ENCODE measurements at places on chromosomes 11 and 22.
A peak's percentile ranks its signal among the peaks of the same experiment; 100 is the strongest.

DNA sequence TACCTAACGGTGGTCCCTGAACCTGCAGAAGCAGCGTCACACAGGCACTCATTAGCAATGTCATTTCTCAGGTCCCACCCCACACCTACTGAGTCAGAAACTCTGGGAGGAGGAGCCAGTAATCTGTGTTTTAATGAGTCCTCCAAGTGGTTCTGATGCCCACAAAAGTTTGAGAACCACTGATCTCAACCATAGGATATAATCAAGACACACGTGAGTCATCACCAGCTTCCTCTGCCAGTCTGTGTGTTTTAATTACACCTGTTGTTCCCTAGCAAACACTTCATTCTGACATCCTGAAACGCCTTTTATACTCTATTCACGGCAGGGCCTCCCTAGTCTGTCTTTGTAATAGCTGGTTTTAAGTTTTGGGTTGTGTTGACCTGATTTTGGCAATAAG, 5.8 kb downstream of the TECTA start:
- no peak for DNase-seq

GRCh38 chr11:11312738-11313137, 40.3 kb downstream of the CSNK2A3 start:
- DNase-seq: no peak

GRCh38 chr22:37301144-37301830, 19.0 kb downstream of the CYTH4 start:
- no peak for DNase-seq

DNA sequence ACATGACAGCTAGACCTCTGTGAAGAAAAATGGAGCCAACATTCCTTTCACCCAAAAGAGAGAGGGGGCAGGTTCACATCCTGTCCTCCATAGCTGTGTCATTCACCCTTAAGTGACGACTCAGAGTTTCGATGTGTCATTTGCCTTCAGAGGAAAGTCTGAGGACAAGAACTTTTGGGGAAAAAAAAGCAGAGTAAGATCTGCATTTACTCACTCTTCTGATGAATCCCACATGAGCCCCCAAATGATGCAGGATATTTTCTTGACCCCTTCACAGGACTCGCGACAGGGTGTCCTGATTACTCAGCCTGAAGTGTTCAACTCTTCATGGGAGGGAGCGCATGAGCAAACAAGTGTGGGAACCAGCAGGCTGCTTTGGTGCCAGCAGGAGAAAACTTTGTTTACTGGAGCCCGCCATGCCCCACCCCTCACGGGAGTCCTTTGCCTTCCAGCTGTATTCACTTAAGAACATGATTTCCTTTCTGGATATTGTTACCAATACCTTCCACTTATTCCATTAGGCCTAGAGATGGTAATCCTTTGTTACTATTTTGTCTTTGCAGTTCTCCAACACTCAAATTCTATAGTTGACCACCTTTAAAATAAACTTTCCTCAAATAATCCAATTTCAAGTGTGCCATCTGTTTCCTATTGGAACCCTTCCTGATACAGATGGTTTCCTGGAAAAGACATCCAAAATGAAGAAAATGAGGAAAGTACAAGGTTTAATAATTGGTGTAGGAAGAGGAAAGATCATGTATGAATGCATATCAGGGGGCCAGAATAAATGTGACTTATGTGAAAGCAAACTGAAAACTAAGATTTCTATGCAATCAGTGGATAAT, 729.8 kb downstream of the FAM181B start:
- DNase-seq: no peak

DNA sequence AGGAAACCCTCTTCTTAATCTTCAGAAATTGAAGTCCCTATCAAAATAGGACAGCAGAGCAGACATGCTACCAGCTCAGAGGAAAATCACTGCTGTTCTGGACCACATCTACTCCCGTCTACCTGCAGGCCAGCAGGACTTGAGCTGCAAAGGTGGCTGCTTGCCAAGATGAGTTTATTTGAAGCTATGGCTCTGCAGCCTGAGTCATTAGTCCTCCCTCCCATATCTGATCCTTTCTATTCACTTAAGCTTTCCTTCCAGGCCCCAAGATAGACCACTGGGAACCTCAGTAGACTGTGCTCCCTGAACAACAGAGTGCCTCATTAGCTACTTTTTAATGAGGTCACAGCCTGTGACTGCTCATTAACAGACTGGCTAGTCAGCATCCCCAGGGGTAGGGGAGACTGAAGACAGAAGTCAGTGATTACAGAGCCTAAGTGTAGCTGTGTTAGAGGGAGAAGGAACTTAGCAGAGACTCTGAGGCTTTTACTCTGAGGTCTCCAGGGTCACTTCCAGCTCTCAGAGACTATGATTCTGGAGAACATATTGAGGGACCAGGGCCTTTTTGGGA, 6.8 kb upstream of the OR10A2 start:
- DNase-seq: no peak

GRCh38 chr22:25970999-25971811, 198.1 kb upstream of the SEZ6L start:
- no peak for DNase-seq

GRCh38 chr22:23066200-23067022, 3.9 kb upstream of the GNAZ start:
- no peak for DNase-seq

DNA sequence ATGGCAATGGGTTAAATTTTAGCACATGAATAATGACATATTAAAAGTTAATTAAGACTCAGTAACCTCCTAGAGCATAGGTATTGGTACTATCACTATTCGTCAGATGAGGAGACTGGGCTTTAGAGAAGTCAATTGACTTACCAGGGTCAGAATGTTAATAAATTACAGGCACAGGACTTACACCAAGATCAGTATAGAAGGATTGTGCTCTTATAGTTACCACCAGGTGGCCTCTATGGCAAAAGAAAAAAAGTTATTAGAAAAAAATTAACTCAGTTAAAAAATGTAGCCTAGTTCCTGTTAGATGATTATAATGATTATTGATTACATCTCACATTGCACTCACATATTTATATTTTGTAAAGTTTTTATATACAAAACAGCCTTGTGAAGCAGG, 1163.7 kb downstream of the FAM181B start:
- DNase-seq: no peak

GRCh38 chr22:23845265-23846080, 6.7 kb upstream of the DERL3 start:
- DNase-seq: no peak

DNA sequence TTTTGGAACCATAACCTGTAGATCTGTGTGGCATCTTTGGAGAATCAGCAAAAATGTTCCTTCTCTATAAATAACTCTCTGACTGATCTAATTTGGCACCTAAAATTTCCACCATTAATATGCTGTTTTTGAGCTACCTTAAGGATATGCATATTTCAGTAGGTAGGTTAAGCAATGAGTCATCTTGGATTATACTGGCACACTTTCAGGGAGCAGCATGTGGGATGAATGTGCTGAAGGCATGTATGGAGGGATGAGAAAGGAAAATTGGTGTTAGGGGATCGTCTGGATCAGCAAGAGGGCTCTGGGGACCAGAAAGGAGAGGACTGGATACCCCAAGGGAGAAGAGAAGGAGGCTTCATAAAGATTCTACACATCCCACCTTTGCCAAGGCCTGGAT, 44.6 kb upstream of the ELF5 start:
- no peak for DNase-seq

DNA sequence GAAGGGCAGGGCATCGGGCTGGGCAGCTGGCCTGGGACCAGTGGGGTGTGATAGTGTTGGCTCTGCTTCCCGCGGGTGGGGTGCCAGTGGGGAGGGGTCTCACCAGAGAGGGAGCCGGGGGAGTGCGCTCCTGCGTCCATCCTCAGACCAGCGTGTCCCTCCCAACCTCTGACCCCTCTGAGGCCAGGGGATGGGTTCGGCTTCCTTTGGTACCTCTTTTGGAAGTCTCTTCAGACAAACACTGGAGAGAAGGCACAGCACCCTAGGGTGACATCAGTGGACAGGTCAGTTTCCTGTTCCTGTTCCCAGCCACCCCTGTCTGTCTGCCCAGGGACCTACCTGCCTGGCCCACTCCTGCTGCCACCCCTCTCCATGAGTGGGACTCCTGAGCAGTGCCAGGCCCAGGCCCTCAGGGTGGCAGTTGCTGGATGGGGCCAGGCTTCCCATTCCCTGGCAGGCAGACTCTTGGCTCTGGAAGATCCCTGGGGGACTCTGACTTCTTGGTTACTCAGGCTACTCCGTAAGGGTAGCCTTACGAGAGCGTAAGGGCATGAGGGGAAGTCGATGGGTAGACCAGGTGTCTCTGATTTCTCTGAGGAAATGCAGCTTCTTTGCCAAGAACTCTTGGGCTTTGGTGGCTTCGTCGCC, 2.6 kb downstream of the TAGLN start:
- DNase-seq: no peak

DNA sequence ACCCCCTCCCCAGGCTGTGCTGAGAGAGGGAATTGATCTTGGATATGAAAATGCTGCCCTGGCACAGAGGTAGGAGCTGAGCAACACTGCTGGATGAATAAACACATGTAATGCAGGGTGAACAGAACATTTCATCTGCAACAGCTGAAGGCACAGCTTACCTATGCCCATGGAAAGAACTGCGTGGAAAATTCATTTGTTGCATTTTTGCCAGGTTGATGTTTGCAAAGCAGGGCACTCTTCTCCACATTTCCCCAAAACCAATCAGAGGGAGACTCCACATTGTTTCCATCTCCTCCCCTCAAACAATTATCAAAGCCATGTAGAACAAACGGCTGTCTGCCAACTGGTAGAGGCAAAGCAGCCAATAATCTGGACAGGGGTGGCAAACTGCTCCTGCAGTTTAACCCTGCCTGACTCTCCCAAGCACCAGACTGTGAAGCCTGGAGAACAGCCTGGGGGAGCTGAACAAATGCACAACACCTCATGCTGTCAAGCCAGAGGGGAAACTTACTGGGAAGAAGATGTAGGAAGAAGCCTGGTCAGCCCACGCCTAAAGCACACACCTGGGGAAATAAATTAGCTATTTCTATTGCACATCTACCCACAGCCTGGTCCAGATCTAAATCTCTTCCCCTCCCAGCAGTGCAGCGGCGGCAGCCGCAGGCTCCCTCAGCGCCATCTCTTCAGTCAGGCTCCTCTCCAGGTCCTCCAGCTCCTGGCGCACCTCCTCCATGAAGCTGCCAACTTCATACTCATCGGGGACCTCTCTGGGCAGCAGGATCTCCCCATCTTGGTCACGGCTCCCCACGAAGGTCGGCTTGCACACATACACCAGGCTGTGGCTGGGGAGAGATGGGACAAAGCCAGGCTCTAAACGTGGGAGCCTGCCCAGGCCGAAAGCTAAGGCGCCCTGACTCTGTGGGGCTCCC, 44.3 kb downstream of the DKK3 start:
- peak; percentile 55 for DNase-seq

DNA sequence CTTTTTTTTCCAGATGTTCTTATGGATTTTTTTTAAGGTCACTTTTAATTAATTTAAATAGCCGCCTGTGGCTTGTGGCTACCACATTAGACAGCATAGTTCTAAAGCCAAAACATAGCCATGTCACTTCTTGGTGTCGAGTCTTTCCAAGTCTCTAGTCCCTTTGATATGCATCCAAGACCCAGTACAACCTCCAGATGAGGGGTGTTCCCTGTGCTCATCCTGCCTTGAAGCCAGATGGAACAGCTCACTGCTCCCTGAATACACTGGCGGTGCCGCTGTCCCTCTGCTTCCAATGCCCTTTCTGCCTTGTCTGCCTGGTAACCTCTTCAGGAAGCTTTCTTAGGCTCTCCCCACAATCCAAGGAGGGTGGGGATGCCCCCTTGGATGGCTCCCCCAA, 338.0 kb downstream of the TENM4 start:
- no peak for DNase-seq

DNA sequence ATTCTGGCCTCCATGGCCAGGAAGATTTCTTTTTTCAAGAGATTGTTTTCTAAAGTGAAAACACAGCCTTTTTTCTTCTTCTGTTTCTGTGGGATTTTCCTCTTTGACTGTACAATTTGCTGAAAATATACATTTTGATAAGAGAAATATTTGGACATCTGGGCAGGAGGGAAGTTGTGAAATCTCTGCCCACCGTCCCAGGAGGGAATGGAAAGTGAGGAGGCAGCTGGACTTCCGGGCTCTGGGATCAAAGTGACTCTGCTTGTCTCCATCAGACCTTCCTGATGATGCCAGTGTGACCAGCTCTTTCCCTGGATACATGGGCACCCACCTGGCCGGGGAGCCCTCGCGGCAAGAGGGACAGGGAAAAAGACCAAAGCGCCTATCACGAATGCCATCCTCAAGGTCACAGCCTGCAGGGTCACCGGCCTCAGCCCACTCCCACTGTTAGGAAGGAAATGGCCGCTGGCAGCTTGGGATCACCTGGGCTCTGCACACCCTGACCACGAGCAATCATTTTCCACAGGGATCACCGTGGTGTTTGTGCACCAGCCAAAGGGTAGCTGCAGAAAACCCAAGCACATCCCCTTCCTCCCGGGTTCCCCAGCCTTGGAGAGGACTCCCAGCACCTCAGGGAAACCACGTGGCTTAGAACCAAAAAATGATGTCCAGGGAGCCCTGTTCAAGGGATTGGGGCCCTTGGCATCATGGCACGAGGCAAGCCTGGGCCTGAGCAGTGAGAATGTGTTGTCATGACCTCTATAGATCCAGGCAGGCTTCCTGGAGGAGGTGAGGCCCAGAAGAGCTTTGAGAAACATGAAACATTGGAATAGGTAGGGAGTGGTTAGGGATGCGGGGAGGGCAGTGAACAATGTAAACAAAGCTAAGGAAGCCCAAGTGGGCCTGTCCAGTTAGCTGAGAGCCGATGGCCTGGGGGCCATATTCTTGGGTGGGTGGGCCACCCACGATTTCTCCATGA, 29.1 kb upstream of the CCND1 start:
- no peak for DNase-seq

DNA sequence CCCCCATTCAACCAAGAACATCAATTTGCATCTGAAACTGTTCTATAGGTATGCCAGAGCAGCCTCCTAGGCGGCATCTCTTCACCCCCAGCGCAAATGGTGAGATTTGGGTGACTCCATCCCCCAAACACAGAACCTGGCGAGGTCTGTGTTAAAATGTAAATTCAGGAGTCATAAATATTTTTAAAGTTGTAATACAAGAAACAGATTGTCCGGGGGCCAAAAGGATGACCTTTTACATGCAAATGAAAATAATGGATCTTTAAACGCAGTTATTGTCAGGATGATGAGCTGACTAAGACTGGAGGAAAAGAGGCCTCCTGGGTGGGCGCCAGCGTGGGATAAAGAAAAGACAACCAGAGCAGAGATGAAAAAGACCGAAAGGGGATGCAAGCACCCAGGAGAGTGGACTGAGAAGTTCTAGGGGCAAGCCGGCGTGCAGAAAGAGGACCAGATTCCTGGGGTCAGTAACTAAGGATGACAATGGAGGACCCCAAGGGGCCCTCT, 16.0 kb upstream of the ADA2 start:
- no peak for DNase-seq

DNA sequence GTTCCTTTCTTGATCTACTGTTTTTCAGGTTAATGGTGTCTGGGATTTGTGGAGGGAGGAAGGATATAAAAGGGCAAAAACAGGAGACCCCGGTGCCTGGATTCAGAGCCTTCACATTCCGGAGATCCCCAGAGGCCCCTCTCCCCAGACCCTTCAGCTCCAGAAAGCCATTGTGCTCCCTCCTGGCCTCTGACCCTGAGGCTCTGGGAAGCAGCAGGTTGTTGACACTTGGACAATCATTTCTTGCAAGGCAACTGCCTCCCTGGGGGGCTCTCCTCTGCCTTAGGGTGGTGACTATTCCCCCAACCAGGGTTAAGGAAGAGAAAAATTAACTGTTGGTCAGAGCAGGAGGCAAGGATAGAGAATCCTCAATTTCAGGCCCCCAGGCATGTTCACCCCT, 86.9 kb upstream of the NNMT start:
- no peak for DNase-seq

GRCh38 chr11:85767246-85767945, 43.5 kb downstream of the SYTL2 start:
- no peak for DNase-seq

GRCh38 chr11:26715133-26715532, 6.7 kb downstream of the SLC5A12 start:
- no peak for DNase-seq

Measured in caudate nucleus (tissue), 63 donors.